HCT116 (cell line): ENCODE measurements at places on chromosomes 7 and 10.

DNA sequence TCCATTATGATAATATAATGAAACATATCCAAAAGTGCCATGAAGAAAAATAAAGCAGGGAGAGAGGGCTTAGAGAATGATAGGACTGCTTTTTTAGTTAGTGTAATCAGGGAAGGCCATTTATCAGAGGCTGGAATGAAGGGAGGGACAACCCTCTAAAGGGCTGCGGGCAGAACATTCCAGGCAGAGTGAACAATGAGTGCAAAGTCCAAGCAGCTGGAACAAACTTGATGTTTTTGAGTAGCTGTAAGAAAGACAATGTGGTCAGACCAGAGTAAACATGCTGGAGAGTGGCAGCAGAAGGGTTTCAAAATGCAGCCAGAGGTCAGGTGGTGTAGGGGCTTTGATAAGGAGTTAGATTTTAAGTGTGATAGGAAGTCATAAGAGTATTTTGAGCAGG, 65.6 kb upstream of the CCDC6 start:
- DNase-seq = no peak

DNA sequence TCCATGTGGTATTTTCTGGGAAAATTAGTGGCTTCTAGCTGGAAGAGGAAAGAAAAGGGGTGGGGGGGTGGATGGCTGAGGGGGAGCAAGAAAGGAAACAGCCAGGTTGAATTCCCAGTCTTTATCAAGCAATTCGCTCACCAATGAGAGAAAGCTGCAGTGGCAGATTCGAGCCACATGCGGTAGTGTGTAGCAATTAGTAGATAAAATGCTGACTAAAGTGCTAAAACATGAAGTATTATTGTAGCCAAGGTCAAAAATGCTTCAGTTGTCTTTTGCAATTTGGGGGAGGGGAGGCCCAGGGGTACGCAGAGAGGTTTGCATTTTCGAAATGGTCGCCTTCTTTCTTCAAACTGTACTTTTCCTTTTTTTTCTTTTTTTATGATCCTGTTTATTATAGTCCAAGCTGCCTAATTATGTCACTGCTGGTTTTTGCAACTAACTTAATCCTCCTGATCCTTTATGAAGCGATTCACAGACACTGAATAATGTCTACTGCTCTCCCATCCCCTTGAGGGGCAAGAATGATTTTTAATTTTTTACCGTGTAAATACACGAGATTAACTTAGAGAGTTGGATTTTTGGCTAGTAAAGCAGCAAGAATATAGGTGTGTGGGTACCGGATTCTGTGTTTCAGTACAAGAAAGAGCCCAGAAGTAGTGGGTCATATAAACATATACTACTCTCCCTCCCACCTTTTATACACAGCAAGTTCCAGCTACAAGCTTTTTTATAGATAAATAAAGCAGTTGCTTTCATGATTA, 3.6 kb upstream of the ARID5B start:
- DNase-seq = no peak

- DNase-seq = no peak
These were observed 44.0 kb upstream of the ANK3 start for GRCh38 chr10:60433684-60434083.

- DNase-seq = no peak
These were observed 3.9 kb downstream of the PTF1A start for GRCh38 chr10:23195846-23196600.
